ENCODE measurements at places on chromosomes 7 and 10.
A peak's percentile ranks its signal among the peaks of the same experiment; 100 is the strongest.

- H3K4me1 ChIP-seq: no peaks in the 10 kb centered on the region
- no peak overlapping the region for H3K27ac ChIP-seq
- H3K36me3 ChIP-seq: no peaks in the 10 kb centered on the region
- H3K27me3 ChIP-seq: no peaks in the 10 kb centered on the region
- DNase-seq: peak; percentile 33
- H3K4me3 ChIP-seq: no peak overlapping the region
Measured at GRCh38 chr10:130748409-130749057, 563.0 kb downstream of the TCERG1L start.

- no peak overlapping the region for H3K4me3 ChIP-seq
- no peaks in the 10 kb centered on the region for H3K36me3 ChIP-seq
- no peak overlapping the region for H3K27ac ChIP-seq
- DNase-seq: no peak
Measured at GRCh38 chr7:132991615-132992587, 90.0 kb downstream of the CHCHD3 start.

GRCh38 chr7:49791088-49791741 is 17.8 kb downstream of the VWC2 start:
- H3K27ac ChIP-seq: no peak overlapping the region
- no peaks in the 10 kb centered on the region for H3K4me1 ChIP-seq
- H3K36me3 ChIP-seq: no peaks in the 10 kb centered on the region
- no peaks in the 10 kb centered on the region for H3K27me3 ChIP-seq

DNA sequence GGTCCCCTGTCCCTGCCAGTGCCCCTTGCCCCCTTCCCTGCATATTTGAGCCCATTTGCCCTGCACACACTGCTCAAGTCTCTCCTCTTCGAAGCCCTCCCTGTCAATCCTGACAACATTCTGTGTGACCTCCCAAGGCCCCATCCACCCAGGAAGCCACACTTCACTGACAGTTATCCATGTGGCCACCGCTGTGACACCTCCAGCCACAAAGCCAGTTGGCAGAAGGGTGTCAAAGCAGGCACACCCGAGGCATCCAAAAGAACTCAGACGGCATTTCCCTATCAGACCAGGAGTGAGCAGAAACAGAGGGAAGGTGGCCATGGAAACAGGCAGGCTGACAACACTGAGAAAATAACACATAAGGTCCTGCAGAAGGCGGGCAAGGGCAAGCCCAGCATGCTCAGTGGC is 4.6 kb downstream of the POLM start:
- H3K27me3 ChIP-seq: no peaks in the 10 kb centered on the region
- H3K27ac ChIP-seq: no peak overlapping the region
- no peaks in the 10 kb centered on the region for H3K36me3 ChIP-seq
- no peak overlapping the region for H3K4me3 ChIP-seq

DNA sequence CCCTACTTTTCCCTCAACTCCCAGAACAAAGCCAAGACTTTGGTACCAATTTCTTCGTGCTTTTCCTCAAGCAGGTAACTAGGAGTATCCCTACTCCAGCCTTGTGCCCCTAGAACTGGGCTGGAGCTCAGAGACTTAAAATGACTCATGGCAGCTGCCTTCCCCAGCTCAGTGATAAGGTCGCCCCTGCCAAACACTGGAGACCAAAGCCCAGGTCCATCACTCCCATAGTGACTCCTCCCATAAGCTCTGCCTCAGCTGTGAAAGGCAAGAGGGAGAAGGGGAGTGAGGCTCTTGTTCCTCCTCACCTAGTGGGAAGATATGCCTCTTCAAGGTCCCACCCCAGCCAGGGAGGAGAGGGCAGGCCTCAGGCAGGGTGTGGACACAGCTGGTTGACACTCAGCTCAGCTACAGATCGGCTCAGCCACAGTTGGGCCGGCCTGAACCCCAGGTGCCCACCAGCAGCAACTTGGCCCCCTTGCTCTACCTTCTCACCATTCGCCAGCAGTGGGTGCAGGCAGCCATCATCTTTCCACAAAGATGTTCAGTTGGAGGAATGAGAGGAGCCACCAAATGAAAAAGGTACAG is 13.8 kb upstream of the CYREN start:
- no peak overlapping the region for H3K4me3 ChIP-seq
- H3K4me1 ChIP-seq: no peaks in the 10 kb centered on the region
- H3K27me3 ChIP-seq: no peaks in the 10 kb centered on the region
- no peak overlapping the region for H3K27ac ChIP-seq
- DNase-seq: no peak

GRCh38 chr10:14658331-14659127 is 116.2 kb downstream of the FAM107B start:
- H3K27ac ChIP-seq: no peak overlapping the region
- no peak overlapping the region for H3K4me3 ChIP-seq
- no peaks in the 10 kb centered on the region for H3K4me1 ChIP-seq
- no peak for DNase-seq
- no peaks in the 10 kb centered on the region for H3K36me3 ChIP-seq

DNA sequence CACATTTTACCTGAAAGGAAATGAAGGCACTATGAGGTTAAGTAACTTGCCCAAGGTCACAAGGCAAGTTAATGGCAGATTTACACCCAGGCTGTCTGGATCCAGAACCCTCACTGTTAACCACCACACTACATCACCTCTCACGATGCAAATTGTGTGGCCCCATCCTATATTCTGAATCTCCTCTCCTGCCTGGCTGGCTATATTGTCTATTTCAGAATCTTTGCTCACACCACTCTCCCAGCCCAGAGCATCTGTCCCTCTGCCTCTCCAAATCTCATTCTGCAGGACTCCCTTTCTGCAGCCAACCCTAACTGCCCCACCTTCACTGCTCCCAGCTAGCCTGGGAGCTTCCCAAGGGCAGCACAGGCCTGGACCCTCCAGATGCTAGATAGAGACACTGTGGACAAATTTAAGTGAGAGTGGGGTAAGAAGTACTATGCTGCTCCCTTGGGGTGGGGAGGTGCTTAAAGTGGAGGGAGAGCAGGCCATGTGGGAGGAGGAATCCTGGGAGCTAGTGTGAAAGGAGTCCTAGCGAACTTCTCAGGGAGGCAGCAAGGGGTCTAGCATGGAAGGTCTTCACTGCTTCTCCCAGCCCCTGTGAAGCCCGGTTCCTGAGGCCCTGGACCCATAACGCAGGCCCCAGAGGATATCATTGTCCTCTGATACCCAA is 786 bp downstream of the CUEDC2 start:
- peaks cover 40% of the 10 kb centered on the region for H3K4me1 ChIP-seq
- peak overlapping the region; percentile 84 for H3K27ac ChIP-seq
- H3K27me3 ChIP-seq: no peaks in the 10 kb centered on the region
